ENCODE measurements at places on chromosomes 11 and 22. TPM values are rescaled to one million over a fixed set of nuclear protein-coding genes. Genes with fewer than 3 reads are reported as not detected.

DNA sequence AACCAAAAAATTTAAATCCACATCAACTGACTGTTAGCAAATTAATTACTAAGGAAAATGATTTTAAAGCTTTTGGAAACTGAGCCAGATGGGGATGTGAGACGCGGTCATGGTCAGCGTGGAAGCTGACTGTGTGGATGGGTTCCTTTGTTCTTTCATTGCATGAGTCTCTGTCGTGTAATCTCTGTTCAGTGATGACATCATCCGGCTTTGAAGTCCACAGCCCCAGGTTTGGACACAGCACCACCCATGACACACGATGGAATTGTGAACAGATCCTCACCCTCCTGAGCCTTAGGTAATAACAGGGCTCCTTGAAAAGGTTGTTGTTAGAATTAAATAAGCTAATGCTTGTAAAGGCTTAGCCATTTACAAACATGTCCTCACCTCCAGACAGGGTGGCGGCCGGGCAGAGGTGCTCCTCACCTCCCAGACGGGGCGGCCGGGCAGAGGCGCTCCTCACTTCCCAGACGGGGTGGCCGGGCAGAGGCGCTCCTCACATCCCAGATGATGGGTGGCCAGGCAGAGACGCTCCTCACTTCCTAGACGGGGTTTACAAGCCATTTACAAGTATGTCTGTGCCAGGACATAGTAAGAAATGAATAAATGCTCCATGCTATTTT lies 677.3 kb downstream of the TBC1D22A start:
- H3K4me3 ChIP-seq: no peak overlapping the region
- no peak overlapping the region for H3K27ac ChIP-seq
- H3K4me1 ChIP-seq: no peaks in the 10 kb centered on the region

- H3K27me3 ChIP-seq: peaks cover 21% of the 10 kb centered on the region
- H3K4me3 ChIP-seq: no peak overlapping the region
- H3K27ac ChIP-seq: no peak overlapping the region
- no peak for DNase-seq
Observed at GRCh38 chr22:36660510-36660840, 43.1 kb downstream of the CACNG2 start.

- no peaks in the 10 kb centered on the region for H3K27me3 ChIP-seq
- no peak overlapping the region for H3K27ac ChIP-seq
- no peaks in the 10 kb centered on the region for H3K36me3 ChIP-seq
- H3K4me3 ChIP-seq: no peak overlapping the region
- no peak for DNase-seq
Observed at GRCh38 chr11:29844031-29844430, 172.8 kb downstream of the KCNA4 start.

DNA sequence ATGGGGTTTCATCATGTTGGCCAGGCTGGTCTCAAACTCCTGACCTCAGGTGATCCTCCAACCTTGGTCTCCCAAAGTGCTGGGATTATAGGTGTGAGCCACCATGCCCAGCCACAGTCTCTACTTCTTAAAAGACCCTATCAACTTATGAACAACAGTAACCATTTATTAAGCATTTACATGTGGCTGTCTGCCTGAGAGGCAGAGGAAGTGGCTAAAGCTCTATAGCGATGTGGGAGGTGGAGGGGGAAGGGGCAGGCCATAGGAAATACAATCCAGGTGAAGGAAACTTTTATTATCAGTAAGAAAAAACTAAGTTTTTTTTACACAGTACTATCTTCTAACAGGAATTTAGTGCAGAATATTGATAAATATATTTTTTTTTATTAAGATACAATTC lies 87.8 kb upstream of the PHOX2A start:
- no peaks in the 10 kb centered on the region for H3K27me3 ChIP-seq
- H3K36me3 ChIP-seq: no peaks in the 10 kb centered on the region
- no peak overlapping the region for H3K27ac ChIP-seq
- peaks cover 11% of the 10 kb centered on the region for H3K4me1 ChIP-seq
- no peak overlapping the region for H3K4me3 ChIP-seq

DNA sequence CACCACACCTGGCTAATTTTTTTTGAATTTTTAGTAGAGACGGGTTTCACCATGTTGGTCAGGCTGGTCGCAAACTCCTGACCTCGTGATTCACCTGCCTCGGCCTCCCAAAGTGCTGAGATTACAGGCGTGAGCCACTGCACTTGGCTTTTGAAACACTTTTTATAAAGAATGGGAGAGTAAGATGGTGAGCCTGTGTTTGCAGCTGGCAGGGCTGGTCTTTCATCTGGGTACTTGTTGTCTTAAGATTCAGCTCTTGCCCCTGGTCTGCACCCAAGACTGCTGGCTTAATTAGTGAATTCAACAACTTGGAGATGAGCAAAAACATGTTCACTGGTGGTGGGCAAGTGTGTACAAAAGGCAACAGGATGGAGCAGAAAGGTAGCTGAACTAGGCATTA lies 4.0 kb downstream of the TSPAN18 start:
- H3K27ac ChIP-seq: no peak overlapping the region
- DNase-seq: no peak
- H3K4me1 ChIP-seq: no peaks in the 10 kb centered on the region
- no peaks in the 10 kb centered on the region for H3K36me3 ChIP-seq
- H3K4me3 ChIP-seq: no peak overlapping the region
- peaks cover 49% of the 10 kb centered on the region for H3K27me3 ChIP-seq

- no peaks in the 10 kb centered on the region for H3K36me3 ChIP-seq
- no peak overlapping the region for H3K27ac ChIP-seq
- peaks cover 8% of the 10 kb centered on the region for H3K27me3 ChIP-seq
Observed at GRCh38 chr11:115581871-115582639, 77.8 kb upstream of the CADM1 start.

GRCh38 chr11:128865490-128865889 lies 1.6 kb downstream of the KCNJ1 start:
- H3K36me3 ChIP-seq: no peaks in the 10 kb centered on the region
- H3K27ac ChIP-seq: no peak overlapping the region
- H3K4me1 ChIP-seq: peaks cover 10% of the 10 kb centered on the region

- DNase-seq: no peak
- no peak overlapping the region for H3K27ac ChIP-seq
- no peak overlapping the region for H3K4me3 ChIP-seq
- H3K4me1 ChIP-seq: peaks cover 1% of the 10 kb centered on the region
- H3K36me3 ChIP-seq: peaks cover 11% of the 10 kb centered on the region
Observed at GRCh38 chr11:35682230-35683173, 19.9 kb downstream of the TRIM44 start.

- no peaks in the 10 kb centered on the region for H3K27me3 ChIP-seq
- H3K36me3 ChIP-seq: no peaks in the 10 kb centered on the region
- no peaks in the 10 kb centered on the region for H3K4me1 ChIP-seq
- no peak overlapping the region for H3K4me3 ChIP-seq
- H3K27ac ChIP-seq: no peak overlapping the region
Observed at GRCh38 chr11:79570104-79570503, 129.3 kb upstream of the TENM4 start.

DNA sequence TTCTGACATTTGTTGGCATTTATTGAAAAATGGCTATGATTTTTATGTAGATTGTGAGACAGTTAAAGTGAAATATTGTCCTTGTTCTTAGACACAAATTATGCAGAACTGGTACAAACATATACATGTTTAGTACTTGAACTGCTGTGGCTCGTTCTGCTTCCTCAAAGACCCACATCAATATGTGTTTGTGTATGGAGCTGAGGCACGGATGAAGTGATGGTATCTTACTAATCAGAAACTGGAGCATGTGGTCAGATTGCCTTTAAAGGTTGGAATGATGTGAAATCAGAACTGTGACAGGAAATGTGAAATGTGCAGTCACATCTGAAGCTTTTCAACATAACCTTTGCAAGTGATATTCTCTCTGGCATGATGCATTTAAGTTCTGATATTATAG lies 130.4 kb downstream of the NAV2 start:
- no peak for DNase-seq
- H3K4me1 ChIP-seq: peaks cover 8% of the 10 kb centered on the region
- H3K36me3 ChIP-seq: peaks cover 9% of the 10 kb centered on the region

GRCh38 chr11:62400760-62401159 lies 18.1 kb upstream of the SCGB1A1 start:
- peaks cover 17% of the 10 kb centered on the region for H3K4me1 ChIP-seq
- no peaks in the 10 kb centered on the region for H3K36me3 ChIP-seq
- H3K27me3 ChIP-seq: no peaks in the 10 kb centered on the region
- peak; percentile 74 for DNase-seq
- H3K27ac ChIP-seq: peak overlapping the region; percentile 28
- H3K4me3 ChIP-seq: no peak overlapping the region

GRCh38 chr11:65194564-65194963 lies 12.8 kb downstream of the CAPN1 start:
- no peak overlapping the region for H3K4me3 ChIP-seq
- H3K27me3 ChIP-seq: no peaks in the 10 kb centered on the region
- no peak for DNase-seq
- H3K27ac ChIP-seq: no peak overlapping the region
- no peaks in the 10 kb centered on the region for H3K4me1 ChIP-seq

DNA sequence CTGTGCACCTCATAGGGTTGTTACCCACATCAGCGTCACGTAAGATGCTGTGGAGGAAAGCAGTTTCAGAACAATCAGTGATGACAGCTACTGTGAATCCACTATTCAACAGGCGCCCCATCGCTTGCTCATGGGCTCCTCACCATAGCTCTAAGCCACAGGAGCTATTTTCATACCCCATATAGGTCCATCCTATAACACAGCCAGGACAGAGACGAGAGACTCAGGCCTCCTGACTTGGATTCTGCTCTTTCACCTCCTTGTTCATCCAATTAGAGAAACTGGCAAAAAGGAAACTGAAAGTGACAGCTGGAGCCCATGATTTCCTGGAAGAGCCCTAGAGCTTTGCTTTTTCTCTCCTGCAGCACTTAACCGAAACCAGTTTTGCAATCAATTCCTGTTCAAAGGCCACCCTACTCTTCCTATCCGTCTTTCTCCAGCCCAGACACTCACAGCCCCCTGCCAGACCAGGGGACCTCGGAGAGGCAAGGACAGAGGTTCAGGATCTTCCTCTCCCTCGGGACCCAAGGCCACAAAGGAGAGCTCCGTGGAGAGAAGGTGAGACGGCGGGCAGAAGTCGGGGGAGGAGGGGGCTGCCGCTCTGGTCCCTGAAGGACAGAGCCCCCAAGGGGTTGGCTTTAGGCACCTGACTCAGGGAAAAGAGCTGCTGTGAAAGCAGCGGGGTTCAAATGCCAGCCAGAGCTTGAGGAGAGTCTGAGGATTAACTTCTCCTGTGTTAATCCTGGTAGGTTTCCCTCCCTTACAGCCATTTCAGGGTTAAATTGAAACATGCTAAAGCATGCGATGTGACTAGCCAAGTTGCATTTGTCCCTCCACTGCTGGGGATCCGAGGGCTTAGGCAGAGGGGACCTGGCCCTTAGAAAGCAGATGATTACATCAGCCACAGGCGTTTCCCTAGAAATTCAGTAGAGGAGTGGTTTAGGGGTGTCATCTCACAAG lies at the start of gene APOL6:
TSS of gene APOL6 (plus strand) at position 381 of the 960 bp plus-strand sequence. CDS start 7,980 bp downstream, outside the sequence.
- H3K27ac ChIP-seq: peak within 1 kb of the TSS; percentile 95
- H3K4me3 ChIP-seq: peak within 1 kb of the TSS; percentile 73
- no peaks in the 10 kb centered on the region for H3K27me3 ChIP-seq
- H3K4me1 ChIP-seq: peaks cover 10% of the 10 kb centered on the region
- H3K36me3 ChIP-seq: peaks cover 5% of the 10 kb centered on the region

- H3K27me3 ChIP-seq: peaks cover 6% of the 10 kb centered on the region
- H3K4me1 ChIP-seq: peaks cover 12% of the 10 kb centered on the region
- H3K36me3 ChIP-seq: no peaks in the 10 kb centered on the region
- no peak overlapping the region for H3K27ac ChIP-seq
- DNase-seq: no peak
Observed at GRCh38 chr11:61696602-61697001, 16.4 kb downstream of the DAGLA start.

DNA sequence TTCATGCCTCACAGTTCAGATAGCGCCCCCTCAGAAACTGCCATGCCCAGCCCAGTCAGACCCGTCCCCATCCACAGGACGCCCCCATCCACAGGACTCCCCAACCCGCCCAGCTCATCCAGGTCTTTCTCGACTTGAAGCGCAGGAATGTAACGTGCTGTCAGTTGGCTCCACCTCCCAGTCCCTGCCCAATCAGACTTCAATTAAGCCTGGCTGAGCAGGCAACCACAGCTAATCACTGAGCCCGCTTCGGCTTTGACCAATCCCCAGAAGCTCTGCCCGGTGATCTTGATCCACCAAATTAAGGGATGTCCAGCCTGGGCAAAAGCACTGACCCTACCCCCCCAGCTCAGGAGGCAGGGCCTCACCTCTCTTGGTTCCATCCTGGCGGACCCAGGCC lies 10.5 kb upstream of the MFNG start:
- peaks cover 4% of the 10 kb centered on the region for H3K36me3 ChIP-seq
- H3K27me3 ChIP-seq: no peaks in the 10 kb centered on the region
- no peak overlapping the region for H3K4me3 ChIP-seq
- peak; percentile 48 for DNase-seq
- H3K27ac ChIP-seq: peak overlapping the region; percentile 60
- H3K4me1 ChIP-seq: peaks cover 21% of the 10 kb centered on the region

GRCh38 chr11:45060707-45061106 lies 85.7 kb upstream of the PRDM11 start:
- H3K4me3 ChIP-seq: no peak overlapping the region
- H3K36me3 ChIP-seq: no peaks in the 10 kb centered on the region
- no peak overlapping the region for H3K27ac ChIP-seq

DNA sequence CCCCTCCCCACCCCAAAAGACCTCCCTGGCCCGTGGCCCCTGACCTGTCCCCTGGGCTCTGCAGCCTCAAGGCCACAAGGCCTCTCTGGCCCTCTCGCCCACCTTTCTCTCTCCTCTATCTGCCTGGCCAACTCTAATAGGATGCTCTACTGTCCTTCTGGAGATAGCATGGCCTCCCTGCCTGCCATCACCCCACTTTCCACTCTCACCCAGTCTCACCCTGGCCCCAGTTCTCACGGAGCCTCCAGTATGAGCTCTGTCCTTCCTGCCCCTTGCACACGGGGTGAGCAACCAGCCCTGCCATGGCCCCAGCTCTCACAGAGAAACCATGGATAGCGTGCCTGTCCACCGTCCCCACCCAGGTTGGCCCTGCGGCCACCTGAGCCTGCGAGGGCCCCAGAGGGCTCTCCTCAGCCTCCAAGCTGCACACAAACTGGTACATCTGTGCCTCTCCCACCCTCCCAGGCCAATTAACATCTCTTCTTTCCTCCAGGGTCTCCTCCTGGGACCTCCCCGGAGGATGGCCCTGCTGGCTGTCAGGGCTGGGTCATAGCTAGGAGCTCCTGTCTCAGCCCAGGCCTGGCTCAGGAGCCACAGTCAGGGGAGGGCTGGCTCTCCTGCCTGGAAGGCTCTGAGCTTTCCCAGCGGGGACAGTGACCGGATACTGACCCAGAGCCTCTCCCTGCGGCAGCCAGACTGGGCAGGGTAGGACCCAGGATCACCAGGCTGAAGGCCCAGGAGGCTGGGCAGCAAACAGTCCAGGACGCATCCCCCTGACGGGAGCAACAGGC lies 22.3 kb downstream of the RTN4R start:
- no peak overlapping the region for H3K27ac ChIP-seq
- no peaks in the 10 kb centered on the region for H3K36me3 ChIP-seq
- peaks cover 4% of the 10 kb centered on the region for H3K27me3 ChIP-seq
- peaks cover 5% of the 10 kb centered on the region for H3K4me1 ChIP-seq
- no peak overlapping the region for H3K4me3 ChIP-seq
- no peak for DNase-seq

Gene DGCR8
- 22.8 TPM for total RNA-seq

Gene FJX1
- 8.4 TPM for total RNA-seq

Gene CEND1
- total RNA-seq: 0.90 TPM

Gene GGTLC2
- total RNA-seq: not detected

Gene DCUN1D5
- 58.3 TPM for total RNA-seq

Gene UPK2
- total RNA-seq: not detected

Gene KRTAP5-10
- not detected for total RNA-seq
